ENCODE measurements at places on chromosomes 6 and 20. TPM values are rescaled to one million over a fixed set of nuclear protein-coding genes. Genes with fewer than 3 reads are reported as not detected.

GRCh38 chr6:52612336-52613054, 35.6 kb upstream of the TRAM2 start:
- no peak overlapping the region for H3K4me3 ChIP-seq
- H3K4me1 ChIP-seq = no peaks in the 10 kb centered on the region
- H3K27me3 ChIP-seq = no peaks in the 10 kb centered on the region
- no peak for DNase-seq
- no peak overlapping the region for H3K27ac ChIP-seq

GRCh38 chr6:29870104-29870503, 42.5 kb downstream of the HLA-G start:
- H3K36me3 ChIP-seq = no peaks in the 10 kb centered on the region
- no peak overlapping the region for H3K27ac ChIP-seq
- no peak overlapping the region for H3K4me3 ChIP-seq
- no peak for DNase-seq

DNA sequence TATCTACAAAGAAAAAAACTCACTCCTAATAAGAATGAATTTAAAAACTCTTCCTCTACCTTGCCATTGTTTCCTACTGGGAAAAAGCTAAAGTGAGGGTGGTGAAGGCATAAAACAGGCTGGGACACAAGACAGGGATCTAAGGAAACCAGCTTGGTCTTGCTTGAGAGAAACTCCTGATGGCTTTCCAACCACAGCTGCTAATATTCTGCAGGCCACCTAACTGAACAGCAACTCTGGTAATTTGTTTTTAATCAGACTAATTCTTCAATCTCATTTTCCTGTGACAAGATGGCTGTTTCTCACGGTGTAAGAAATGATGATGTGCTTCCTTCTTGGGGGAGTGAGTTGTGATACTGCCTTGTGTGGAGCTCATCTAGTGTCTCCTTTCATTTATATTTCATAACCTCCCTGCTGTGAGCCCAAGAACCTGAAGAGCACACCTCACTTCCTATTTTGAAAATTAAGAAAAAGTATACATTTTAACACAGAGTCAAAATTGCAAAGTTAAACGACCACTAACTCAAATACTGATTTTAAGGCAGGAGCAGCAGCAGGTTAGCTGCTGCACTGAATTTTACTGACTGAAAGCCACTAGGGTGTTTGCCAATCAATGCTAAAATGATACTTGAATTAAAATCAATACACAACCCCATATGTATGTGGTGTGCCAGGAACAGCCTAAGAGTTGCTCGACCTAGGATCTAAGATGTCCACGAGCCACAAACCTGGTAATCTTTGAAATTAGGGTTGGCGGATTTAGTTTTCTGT, 58.0 kb downstream of the BACH2 start:
- H3K36me3 ChIP-seq = no peaks in the 10 kb centered on the region
- no peak for DNase-seq
- H3K27me3 ChIP-seq = no peaks in the 10 kb centered on the region
- no peak overlapping the region for H3K4me3 ChIP-seq

DNA sequence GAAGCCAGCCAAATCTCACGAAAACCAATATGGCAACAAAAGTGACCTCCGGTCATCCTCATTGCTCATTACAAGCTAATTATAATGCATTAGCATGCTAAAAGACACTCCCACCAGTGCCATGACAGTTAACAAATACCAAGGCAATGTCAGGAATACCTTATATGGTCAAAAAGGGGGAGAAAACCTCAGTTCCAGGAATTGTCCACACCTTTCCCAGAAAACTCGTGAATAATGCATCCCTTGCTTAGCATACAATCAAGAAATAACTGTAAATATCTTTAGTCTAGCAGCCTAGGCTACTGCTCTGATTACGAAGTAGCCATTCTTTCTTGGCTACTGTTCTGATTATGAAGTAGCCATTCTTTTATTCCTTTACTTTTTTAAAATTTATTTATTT, 112.5 kb upstream of the FKBP1C start:
- no peak overlapping the region for H3K4me3 ChIP-seq
- no peaks in the 10 kb centered on the region for H3K36me3 ChIP-seq
- H3K4me1 ChIP-seq = no peaks in the 10 kb centered on the region
- H3K27me3 ChIP-seq = no peaks in the 10 kb centered on the region

DNA sequence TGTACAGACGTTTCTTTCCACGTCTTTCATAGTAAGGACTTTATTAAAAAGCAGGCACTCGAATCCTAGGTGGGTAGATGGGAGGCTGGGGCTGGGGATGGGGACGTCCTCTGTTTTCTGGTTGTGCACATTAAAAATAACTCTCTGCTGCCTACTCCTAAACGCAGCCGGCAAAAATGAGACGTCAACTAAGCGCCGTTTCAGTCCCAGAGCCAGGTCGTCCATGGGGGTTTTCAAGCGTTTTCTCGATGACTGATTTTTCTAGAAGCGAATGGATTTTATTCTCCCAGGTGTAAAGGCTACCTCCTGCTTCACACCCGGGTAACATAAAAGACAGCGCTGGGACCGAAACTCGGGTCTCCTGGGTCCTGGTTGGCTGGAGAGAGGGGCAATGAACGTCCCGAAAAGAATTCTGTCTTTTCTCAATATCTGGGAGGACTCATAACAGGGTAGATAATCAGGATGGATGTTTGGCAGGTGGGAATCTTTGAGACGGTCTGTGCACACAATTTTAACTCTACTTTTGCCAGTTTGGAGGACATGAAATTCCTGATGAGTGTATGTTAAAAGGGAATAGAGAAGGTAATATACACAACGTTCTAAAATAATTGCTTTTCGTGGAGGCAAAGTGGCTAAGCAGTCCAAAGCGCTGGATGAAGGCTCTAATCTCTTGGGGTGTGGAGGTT, 25.2 kb downstream of the GPX6 start:
- H3K4me3 ChIP-seq = peak overlapping the region; percentile 6
- peaks cover 18% of the 10 kb centered on the region for H3K27me3 ChIP-seq
- H3K4me1 ChIP-seq = no peaks in the 10 kb centered on the region

DNA sequence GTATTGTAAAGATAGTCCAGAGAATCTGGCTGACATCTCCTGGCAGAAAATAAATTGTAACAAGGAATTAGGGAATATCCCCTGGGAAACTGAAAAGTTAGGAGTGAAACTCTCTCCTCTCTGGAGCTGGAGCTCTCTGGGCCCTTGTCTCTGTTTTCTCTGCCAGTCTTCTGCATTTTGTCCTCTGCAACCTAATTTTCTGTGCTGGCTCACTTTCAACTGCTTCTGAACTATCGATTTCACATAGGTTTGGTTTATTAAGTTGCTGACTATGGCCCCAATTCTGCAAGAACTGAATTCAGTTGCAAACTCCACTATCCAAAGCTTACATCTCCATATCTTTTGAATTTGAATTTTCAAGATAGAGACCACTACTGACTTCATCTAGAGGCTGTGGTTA, 9.3 kb downstream of the TCF21 start:
- DNase-seq = no peak
- H3K27ac ChIP-seq = no peak overlapping the region
- no peaks in the 10 kb centered on the region for H3K36me3 ChIP-seq
- no peaks in the 10 kb centered on the region for H3K4me1 ChIP-seq
- H3K4me3 ChIP-seq = no peak overlapping the region

- H3K27me3 ChIP-seq = no peaks in the 10 kb centered on the region
- H3K4me1 ChIP-seq = no peaks in the 10 kb centered on the region
- no peak overlapping the region for H3K27ac ChIP-seq
- H3K36me3 ChIP-seq = no peaks in the 10 kb centered on the region
- no peak overlapping the region for H3K4me3 ChIP-seq
- no peak for DNase-seq
Observed at GRCh38 chr6:44789061-44789460, 401.6 kb downstream of the CDC5L start.

GRCh38 chr6:34044945-34045595, 100.8 kb downstream of the GRM4 start:
- H3K36me3 ChIP-seq = no peaks in the 10 kb centered on the region
- H3K27ac ChIP-seq = no peak overlapping the region
- no peaks in the 10 kb centered on the region for H3K4me1 ChIP-seq
- DNase-seq = no peak
- H3K4me3 ChIP-seq = no peak overlapping the region

- no peaks in the 10 kb centered on the region for H3K36me3 ChIP-seq
- H3K27ac ChIP-seq = peak overlapping the region; percentile 71
- H3K27me3 ChIP-seq = no peaks in the 10 kb centered on the region
- peak; percentile 70 for DNase-seq
- H3K4me3 ChIP-seq = no peak overlapping the region
Observed at GRCh38 chr6:133551847-133552341, 310.7 kb downstream of the EYA4 start.

DNA sequence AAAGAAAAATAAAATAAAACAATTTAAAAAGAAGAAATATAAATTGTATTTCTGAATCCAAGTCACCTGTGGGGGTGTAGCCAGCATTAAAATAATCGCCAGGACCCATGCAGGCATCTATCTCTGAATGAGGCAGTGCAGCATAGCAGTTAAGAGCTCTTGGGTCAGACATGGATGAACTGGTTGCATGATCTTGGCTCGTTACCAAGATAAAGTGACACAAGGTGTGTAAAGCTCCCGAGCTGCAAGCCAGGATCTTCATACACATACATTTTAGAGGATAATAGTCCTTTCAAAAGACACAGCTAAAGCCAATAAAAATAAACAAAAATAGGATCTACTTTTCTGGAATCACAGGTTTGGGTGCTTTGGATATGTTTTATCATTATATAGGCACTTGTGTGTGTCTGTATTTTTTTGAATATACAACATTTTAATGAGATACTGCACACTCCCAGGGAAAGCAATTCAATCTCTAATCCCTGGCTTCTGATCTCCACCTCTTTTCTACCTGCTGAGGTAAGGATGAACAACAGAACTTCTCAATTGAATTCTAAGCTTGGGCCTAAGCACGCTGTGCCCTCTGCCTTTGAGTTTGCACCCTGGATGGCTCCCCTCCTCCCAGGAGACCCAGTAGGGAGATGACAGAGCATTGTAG, 8.9 kb downstream of the TRIM10 start:
- peaks cover 20% of the 10 kb centered on the region for H3K27me3 ChIP-seq
- no peak for DNase-seq
- no peak overlapping the region for H3K27ac ChIP-seq
- no peaks in the 10 kb centered on the region for H3K36me3 ChIP-seq

- H3K36me3 ChIP-seq = no peaks in the 10 kb centered on the region
- H3K4me3 ChIP-seq = peak within 1 kb of the TSS; percentile 83
- peaks cover 6% of the 10 kb centered on the region for H3K4me1 ChIP-seq
- peak; percentile 83 for DNase-seq
- H3K27ac ChIP-seq = peak within 1 kb of the TSS; percentile 69
- no peaks in the 10 kb centered on the region for H3K27me3 ChIP-seq
Observed at GRCh38 chr6:79630883-79631692, at the start of gene SH3BGRL2. TSS of gene SH3BGRL2 (plus strand) at chr6:79631329. CDS start at chr6:79631462, 133 bp downstream.

The SNAP91 gene
- total RNA-seq = 2.2 TPM

The UNC5CL gene
- 1.1 TPM for total RNA-seq

Measured in sigmoid colon (tissue), 7 donors.